ENCODE measurements at places on chromosomes 4 and X.

DNA sequence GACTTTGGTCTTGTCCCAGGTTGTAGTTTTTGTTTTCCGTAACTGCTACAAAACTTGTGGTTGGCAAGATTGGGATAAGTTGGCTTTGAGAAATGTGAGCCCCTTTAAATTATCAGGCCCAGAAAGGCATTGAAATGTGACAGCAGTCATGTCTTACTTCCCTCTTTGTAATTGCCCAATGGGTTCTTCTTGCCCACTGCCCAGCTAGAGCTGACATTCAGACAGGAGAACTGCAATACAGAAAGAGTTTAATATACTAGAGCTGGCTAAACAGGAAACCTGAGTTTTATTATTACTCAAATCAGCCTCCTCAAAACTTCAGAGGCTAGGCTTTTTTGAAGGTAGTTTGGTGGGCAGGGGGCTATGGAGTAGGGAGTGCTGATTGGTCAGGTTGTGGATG, 288.3 kb downstream of the ZNF674 start:
- no peak for DNase-seq

- no peak for DNase-seq
These were observed 395.9 kb upstream of the GRIA3 start for GRCh38 chrX:122788216-122788615.

DNA sequence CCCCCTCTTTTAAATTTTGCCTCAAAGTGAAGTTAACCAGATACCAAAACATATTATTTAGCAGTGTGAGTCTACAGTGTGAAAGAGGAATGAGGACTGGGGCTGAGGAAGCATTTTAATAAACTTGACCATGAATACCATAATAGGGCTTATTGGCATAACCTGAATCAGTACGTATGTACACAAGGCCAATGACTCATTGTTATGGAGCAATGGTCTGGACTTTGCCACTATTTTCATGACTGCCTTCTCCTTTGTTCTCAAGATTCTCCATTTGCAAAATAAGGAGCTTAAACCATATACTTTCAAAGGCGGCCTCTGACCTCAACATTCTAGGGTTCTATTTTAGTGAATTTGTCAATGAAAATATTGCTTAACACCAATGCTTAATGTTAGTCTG, 102.8 kb upstream of the OR13H1 start:
- no peak for DNase-seq

GRCh38 chr4:176044589-176044951, 21.1 kb upstream of the WDR17 start:
- no peak for DNase-seq

GRCh38 chrX:49725923-49726904, 30.4 kb upstream of the PAGE1 start:
- DNase-seq, result no peak

- DNase-seq, result no peak
These were observed 340.8 kb upstream of the KLF3 start for GRCh38 chr4:38323141-38323641.

- no peak for DNase-seq
These were observed 20.5 kb upstream of the DHRSX start for GRCh38 chrX:2521092-2521926.

- no peak for DNase-seq
These were observed 411.9 kb downstream of the GPAT3 start for GRCh38 chr4:83947830-83948193.

- DNase-seq, result no peak
These were observed 114.5 kb upstream of the SLIT2 start for GRCh38 chr4:20137176-20137575.
